ENCODE measurements at places on chromosomes 1 and 21.

DNA sequence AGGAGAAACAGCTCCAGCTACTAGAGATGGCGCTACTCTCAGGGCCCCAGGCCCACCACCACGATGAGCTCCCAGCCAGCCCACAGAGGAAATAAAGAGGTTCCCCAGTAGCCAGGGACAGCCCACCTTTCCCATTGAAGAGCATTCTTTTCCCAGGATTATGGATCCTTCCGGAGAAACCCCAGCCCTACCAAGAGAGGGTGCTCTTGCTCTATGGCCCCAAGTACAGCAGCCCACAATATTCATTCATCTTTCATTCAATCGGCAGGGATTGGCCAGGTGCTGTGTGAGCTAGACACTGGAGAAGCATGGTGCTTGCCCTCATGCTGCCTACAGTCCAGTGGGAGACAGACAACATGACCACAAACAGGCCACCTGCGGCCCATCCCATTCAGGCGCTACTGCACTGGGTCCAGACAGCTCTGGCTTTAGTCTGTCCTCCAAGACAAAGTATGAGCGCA lies 29.9 kb downstream of the PMVK start:
- ATAC-seq = no peak

GRCh38 chr1:175043824-175044223 lies 20.6 kb upstream of the MRPS14 start:
- ATAC-seq = no peak

DNA sequence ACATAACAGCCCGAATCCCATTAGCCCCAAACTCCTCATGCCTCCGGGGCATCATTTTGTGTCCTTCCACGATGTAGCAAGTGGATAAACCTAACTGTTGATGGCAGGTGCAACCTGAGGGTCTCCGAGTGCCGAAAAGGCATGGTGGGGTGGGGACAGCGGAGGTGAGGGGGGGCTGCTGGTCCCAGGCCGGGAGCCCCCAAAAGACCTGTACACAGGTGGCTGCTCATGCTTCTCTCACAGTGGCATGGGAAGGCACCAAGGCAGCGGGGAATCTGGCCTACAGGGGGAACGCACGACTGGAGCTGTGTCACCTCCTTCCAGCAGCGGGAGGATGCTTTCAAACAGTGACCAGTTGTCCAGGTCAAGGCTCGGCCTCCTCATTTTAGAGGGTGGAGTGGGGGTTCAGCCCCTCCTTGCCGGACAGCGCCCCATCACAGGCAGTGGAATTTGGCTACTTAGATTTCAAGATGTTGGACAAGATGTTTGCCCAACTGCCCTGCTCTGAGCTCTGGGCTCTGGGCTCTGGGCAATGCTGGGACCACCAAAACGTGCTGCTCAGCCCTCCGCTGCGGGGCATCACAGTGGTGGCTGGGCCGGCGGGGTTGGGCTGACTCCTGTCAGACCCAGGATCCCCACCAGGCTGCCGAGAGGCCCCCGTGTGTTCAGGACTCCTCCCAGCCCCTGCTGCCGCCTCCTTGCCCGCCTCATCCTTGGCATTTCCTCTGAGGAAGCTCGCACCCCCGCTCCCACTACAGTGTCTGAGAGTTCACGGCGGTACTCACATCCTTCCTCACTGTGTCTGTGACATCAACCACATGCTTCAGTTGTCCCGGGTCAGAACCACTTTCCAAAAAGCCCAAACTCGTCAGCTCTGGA lies 7.6 kb downstream of the DNMT3L start:
- ATAC-seq = no peak

- no peak for ATAC-seq
Observed at GRCh38 chr1:243680860-243681259, 169.2 kb downstream of the AKT3 start.

GRCh38 chr1:241357366-241358340 lies 648 bp upstream of the RGS7 start:
- no peak for ATAC-seq

- ATAC-seq = no peak
Observed at GRCh38 chr1:30998887-30999286, 66.6 kb downstream of the PUM1 start.

- ATAC-seq = no peak
Observed at GRCh38 chr1:10186331-10187025, 23.9 kb upstream of the KIF1B start.

DNA sequence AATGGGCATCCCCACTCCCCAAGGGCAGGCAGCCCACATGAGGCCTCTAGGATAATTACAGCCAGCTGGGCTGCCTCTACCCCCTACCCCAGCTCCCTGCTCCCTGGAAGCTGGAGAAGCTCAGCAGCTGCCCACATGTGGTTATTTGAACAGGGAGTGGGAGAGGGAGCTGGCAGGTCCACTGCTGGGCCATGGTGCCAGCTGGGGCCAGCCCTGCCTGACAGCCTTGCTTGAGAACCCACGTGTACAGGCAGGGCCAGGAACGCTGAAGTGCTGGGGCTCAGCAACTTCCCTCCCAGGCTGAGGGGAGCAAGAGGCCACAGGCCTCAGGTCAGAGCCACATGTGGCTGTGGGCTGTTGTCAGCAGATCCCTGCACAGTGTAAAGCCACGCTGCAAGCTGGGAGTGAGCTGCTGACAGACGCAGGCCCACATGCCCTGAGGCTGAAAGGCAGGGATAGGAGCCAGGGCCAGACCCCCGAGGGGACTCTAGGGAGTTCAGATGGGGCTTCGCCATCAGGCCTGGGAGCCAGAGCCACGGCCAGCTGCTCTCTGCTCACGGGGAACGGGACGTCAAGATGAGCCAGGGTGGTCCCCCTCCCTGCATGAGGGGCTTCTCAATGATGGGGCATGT lies 129.0 kb downstream of the SYF2 start:
- ATAC-seq = no peak

GRCh38 chr1:99397029-99397428 lies 132.7 kb downstream of the PLPPR4 start:
- ATAC-seq = no peak

GRCh38 chr1:186982116-186982515 lies 153.4 kb downstream of the PLA2G4A start:
- ATAC-seq = no peak

GRCh38 chr1:42318601-42319000 lies 16.4 kb downstream of the FOXJ3 start:
- ATAC-seq = no peak

GRCh38 chr1:25458541-25459298 lies 28.0 kb downstream of the MACO1 start:
- ATAC-seq = no peak

- ATAC-seq = no peak
Observed at GRCh38 chr1:245549996-245550719, 395.4 kb downstream of the KIF26B start.

- ATAC-seq = no peak
Observed at GRCh38 chr1:184691719-184692324, 62.8 kb downstream of the EDEM3 start.

GRCh38 chr1:30250338-30250983 lies 472.9 kb downstream of the MATN1 start:
- no peak for ATAC-seq
